CD4-positive, alpha-beta T cell treated with Interleukin-15 for 4 hours (primary cell): ENCODE measurements at places on chromosomes 16 and 17.

DNA sequence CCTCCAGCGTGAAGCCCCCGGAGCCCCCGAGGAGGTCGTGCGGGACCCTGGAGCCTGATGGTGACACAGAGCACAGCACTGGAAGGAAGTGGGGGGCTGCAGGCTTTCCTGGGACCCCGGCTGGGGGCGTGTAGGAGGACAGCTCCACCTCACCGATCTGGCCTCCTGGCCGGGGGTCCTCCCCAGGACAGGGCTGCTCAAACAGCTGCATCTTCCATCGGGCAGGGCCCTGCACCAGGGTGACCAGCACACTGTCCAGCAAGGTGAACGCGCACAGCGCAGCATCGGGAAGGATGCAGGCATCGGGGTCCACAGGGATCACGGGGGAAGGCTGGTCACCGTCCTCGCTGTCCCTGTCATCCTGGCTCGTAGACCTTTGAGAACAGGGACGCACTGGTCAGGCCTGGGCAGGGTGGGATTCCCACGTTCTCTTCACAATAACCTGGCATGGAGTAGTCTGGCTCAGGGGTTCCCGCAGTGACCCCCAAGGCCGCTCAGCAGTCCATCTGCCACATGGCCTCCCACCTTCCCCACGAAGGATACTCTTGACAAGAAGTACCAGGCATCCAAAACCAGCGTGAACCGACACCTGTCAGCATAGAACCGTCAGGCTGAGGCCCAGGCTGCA lies 1.2 kb downstream of the FAAP100 start:
- no peak for DNase-seq

- DNase-seq: peak; percentile 86
Measured at GRCh38 chr17:45147581-45148182, 593 bp upstream of the HEXIM1 start.

GRCh38 chr17:16351831-16352230 lies 1.4 kb downstream of the CENPV start:
- no peak for DNase-seq

DNA sequence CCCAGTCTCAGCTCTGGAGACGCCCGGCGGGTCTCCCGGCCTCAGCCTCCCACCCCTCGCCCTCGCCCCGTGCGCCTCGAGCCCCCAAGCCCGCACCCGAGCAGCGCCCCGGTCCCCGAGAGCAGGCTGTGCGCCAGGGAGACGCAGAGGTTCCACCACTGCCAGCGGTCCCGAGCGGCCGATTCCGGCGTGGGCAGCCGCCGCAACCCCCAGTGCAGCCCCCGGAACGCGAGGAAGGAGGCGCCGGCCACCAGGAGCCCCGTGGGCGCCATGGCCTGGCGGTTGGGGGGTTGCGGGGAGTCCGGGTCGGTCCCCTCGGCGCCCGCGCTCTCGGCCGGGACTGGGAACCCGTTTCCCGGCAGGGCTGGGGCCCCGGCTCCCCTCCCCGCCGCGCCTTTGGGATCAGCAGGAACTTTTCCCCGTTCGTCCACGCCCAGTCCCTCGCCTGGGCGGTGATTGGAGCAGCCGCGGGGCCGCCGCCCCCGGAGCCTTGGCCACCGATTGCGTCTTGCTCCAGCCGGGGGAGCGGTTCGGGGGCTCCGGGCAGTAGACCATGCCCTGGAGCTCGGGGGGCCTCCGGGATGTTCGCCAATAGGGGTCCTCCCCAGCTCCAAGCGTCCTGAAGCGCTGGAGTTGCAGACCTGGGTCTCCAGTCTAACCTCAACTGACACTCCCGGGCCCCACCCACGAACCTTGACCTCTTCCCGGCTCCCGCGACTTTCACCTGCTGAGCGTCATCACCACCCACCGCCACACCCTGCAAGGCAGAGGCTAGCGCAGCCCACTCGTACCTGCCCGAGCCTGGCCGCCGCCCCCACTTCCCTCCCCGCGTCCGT lies at the start of gene TLCD2:
TLCD2 (minus strand) TSS at position 407 of the 836 bp plus-strand sequence; CDS start at position 272, 135 bp downstream.
- DNase-seq: no peak

DNA sequence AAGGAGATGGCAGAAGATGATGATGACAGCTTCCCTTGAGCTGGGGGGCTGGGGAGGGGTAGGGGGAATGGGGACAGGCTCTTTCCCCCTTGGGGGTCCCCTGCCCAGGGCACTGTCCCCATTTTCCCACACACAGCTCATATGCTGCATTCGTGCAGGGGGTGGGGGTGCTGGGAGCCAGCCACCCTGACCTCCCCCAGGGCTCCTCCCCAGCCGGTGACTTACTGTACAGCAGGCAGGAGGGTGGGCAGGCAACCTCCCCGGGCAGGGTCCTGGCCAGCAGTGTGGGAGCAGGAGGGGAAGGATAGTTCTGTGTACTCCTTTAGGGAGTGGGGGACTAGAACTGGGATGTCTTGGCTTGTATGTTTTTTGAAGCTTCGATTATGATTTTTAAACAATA lies 16.9 kb downstream of the PSMD3 start:
- DNase-seq: no peak

DNA sequence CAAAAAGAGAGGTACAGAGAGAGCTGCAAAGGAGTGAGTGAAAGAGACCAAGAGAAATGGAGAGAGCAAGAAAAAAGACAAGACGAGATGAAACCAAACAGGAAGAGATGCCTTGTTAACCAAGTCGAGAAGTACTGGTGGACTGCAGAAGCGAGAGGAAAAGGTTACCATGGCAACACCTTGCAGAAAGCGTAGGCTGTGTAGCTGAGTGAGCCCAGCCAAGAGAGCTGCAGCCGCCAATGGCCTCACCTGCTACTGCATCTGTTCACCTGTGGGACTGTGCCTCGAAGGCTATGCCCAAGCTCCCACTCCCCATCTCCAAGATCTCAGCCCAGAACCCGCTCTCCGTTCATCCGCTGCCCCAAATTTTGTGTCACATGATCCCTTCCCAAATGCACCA lies 161.3 kb downstream of the SLC39A11 start:
- DNase-seq: no peak

GRCh38 chr16:52451971-52452421 lies 94.9 kb downstream of the TOX3 start:
- no peak for DNase-seq

- DNase-seq: no peak
Measured at GRCh38 chr17:78873519-78874340, 29.3 kb downstream of the CEP295NL start.

- no peak for DNase-seq
Measured at GRCh38 chr16:27558932-27559331, 9.0 kb downstream of the KATNIP start.

DNA sequence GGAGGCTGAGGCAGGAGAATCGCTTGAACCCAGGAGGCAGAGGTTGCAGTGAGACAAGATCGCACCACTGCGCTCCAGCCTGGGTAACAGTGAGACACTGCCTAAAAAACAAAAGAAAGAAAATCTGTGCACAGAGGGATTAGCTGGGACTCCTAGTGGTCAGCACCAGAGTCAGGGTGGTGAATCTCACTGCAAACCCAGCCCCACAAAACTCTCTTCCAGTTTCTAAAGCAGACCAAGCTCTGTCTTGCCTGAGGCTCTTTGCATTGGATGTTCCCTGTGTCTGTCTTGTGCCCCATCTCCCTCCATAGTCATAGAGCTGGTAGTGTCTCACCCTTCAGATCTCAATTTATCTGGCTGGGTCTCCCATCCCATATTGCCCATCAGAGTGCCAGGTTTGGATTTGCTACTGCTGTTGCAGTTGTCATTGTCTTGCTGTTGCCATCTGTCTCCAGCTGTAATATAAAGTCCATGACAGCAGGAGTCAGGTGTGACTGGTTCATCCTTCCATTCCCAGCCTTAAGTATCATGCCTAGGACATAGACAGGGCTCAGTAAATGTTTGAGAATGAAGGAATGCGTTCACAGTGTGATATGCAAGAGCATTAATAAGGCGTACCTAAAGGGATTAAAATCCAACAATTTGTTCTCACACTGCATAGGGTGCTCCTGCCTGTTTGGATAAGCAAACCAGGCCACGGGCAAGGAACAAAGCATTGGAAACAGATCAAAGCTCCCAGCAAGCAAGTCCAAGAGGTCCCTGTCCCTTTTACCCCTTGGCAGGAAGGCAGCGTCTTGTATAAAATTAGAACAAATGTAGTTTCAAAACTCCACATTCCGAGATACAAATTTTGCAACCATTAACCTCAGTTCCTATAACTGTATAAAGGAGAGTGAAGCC lies 614.6 kb upstream of the CDH5 start:
- no peak for DNase-seq

GRCh38 chr16:27441276-27441675 lies 39.3 kb downstream of the IL21R start:
- DNase-seq: no peak

GRCh38 chr16:80718480-80719220 lies 85.7 kb downstream of the CDYL2 start:
- no peak for DNase-seq

GRCh38 chr16:58128711-58129096 lies 477 bp downstream of the CFAP20 start:
- DNase-seq: no peak

GRCh38 chr17:70060415-70060814 lies 14.6 kb upstream of the KCNJ16 start:
- no peak for DNase-seq

DNA sequence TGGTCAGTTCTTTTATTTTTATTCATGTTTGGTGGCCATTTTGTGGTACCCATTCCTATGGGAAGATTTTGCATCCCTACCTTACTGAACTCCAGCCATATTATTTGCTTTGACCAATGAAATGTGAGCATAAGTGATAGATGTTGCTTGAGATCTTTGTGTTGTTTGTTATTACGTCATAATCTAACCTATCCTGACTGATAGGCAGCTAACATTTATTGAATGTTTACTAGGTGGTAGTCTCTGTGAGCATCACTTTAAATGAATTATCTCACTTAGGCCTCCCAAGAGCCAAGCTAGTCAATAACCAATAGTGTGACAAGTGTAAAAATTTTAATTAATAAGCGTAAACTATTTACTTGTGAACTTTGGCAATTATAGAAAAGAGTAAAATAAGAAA lies 37.6 kb downstream of the VMP1 start:
- no peak for DNase-seq

- DNase-seq: no peak
Measured at GRCh38 chr17:78812855-78813254, 27.8 kb downstream of the USP36 start.

DNA sequence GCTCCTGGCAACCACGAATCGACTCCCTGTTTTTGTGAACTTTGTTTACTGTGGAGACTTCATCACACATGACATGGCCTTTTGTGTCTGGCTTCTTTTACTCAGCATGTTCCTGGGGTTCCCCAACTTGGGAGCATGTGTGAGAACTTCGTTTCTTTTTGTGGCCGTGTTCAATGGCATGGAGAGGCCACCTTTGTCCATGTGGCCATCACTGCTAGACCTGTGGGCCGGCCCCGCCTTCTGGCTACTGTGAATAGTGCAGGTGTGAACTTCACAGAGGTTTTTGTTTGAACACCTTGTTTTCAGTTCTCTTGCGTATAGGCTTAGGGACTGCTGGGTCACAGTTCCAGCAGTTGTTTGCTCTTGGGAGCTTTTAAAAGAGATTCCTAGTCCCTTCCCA lies 5.7 kb upstream of the SLC38A8 start:
- DNase-seq: no peak

DNA sequence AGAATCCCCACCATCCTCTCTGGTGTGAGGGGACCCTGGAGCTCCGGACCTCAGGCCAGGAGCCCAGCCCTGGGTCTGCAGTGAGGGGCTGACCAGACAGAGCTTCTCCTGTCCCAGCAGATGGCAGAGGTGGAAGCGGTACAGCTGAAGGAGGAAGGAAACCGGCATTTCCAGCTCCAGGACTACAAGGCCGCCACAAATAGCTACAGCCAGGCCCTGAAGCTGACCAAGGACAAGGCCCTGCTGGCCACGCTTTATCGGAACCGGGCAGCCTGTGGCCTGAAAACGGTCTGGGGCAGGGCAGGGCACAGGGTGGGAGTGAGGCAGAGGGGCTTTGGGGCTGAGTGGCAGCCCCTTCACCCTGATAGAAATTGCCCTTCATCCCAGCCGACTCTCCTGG lies 527 bp downstream of the UNC45B start:
- no peak for DNase-seq

DNA sequence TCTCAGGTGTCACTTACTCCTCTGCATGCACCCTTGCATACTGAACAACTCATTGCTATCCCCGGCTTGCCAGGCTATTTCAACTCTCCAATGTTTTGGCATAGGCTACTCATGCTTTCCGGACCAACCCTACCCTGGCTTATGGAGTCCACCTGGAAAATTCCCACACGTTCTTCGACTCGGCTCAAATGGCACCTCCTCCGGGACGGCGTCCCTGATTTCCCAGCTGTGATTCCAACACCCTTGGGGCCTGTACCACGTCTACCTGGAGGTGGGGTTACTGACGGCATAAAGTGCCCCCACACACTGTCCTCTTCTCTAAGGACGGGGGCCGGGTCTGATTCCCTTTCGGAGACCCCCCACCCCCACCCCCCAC lies 498 bp downstream of the SMYD4 start:
- no peak for DNase-seq

GRCh38 chr16:90020838-90021382 lies 1.7 kb upstream of the DBNDD1 start:
- DNase-seq: no peak

DNA sequence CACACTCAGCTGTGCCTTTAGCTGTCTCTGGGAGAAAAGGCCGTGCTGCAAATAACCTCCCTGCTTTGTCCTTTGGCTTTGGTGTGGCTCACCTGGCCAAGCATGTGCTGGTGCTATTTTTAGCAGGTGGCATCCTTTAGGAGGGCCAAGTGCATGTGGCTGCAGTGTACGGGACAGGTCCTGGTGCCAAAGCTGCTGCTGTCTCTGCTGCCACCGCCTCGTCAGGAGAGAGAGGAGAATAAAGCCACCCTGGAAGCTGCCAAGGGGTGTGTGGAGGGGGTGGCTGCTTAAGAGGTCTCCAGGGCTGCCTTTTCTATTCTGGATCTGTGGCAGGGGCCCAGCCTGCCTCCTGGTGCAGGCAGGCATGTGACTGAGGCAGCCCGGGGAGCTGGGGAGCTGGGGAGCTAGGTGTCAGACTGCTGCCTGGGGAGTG lies 6.2 kb downstream of the AKAP1 start:
- DNase-seq: no peak

DNA sequence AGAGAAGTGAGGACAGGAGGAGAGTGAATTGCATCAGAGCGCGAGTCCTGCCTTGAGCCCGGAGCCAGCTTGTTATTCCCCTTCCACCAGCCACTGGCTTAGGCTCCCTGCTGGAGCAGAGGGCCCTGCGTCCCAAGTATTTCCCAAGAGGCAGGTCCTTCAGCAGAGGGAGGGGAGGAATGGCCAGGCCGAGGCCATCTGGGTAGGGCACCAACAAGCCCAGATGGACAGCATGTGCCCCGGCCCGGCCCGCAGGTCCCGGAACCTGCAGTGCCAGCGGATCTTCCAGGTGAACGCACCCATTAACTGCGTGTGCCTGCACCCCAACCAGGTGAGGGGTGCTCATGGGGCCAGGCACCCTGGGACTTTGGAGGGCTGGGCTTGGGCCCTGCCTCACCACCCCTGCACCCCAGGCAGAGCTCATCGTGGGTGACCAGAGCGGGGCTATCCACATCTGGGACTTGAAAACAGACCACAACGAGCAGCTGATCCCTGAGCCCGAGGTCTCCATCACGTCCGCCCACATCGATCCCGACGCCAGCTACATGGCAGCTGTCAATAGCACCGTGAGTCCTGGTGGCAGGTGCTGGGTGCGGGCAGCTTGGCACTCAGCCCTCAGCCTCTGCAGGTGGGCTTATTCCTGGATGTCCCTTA lies 1.7 kb downstream of the MLST8 start:
- no peak for DNase-seq

- DNase-seq: no peak
Measured at GRCh38 chr16:57178793-57179212, 7.0 kb downstream of the PSME3IP1 start.

- no peak for DNase-seq
Measured at GRCh38 chr17:2563061-2563460, 30.4 kb upstream of the PAFAH1B1 start.

GRCh38 chr17:77392376-77393273 lies 251.9 kb downstream of the SEC14L1 start:
- DNase-seq: no peak
